ENCODE measurements at places on chromosomes 2 and 18.

GRCh38 chr2:172090044-172090961 lies 5.0 kb downstream of the DLX1 start:
- no peak for DNase-seq

DNA sequence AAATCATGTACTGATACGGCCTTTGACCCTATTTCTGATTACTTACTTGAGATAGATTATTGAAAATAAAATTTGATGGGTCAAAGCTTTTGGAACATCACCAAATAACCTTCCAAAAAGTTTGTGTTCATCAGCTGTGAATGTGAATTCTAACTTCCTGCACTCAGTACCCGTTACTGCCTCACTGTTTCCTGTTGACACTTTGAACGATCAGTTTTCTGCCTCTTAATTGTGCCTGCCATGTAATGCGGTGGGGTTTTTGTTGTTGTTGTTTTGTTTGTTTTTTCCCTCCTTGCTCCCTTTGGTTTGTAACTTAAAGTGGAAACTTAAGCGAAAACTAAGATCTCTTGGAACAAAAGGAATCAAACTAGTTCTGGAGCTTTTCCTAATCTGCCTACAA lies 18.9 kb downstream of the ATG16L1 start:
- no peak for DNase-seq

DNA sequence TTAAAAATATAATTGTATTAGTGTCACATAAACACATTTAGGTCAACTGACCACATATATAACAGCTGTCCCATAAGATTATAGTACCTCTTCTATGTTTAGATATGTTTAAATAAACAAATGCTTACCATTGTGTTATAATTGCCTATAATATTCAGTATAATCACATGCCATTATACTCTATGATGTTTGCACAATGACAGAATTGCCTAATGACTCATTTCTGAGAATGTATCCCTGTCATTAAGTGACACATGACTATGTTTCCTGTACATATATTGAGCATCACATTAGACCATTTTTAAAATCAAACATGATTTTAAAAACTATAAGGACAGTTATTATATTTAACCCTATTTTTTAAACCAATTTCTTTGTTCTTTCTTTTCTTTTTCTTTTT lies 89.8 kb downstream of the HS6ST1 start:
- DNase-seq, result no peak

GRCh38 chr2:218805627-218806026 lies 23.7 kb downstream of the CYP27A1 start:
- no peak for DNase-seq

DNA sequence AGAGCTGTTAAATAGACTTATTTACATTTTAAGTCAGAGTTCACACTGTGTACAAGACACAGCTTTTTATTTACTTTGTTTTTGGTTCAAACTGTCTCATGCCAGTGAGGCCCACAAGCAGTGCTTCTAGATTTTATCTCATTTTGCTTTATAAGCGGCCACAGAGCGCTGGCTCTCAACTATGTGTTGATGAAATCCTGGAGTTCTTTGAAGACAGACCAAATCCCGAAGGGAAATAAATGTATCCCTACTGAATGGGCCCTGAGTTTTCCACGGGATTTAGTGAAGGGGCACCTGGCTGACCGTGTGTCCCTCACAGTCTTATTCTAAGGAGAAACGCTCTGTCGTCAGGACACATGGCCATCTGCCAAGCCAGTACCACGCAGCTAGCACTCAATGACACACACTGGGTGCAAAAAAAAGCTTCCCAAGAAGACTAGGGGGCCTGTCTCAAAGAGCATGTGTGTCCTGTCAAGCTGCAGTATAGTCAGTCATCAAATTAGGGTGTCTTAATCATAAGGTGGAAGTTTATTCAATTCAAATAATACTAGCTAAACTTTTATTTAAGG lies 23.4 kb downstream of the LYPD1 start:
- no peak for DNase-seq

GRCh38 chr2:203802342-203803052 lies 65.1 kb upstream of the CTLA4 start:
- DNase-seq, result no peak

DNA sequence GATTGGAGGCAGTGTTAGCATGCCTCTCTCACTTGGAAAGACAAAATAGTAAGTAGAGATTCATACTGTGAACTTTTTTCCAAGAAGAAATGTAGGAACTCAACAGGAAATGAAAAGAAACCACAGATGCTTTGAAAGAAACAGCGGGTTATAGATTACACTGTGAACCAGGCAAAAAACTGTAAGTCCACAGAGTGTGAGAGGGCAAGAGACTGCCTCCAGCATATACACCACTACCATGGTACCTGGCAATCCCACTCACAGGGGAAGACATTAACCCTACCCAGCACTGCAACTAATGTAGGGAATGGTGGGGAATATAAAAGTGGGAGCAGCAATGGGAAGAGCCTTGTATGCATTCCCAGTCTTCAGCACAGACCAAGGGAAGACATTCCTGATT lies 150.6 kb upstream of the GALNT5 start:
- no peak for DNase-seq

- no peak for DNase-seq
Measured at GRCh38 chr2:201786471-201786870, 5.7 kb upstream of the ALS2 start.

- DNase-seq, result no peak
Measured at GRCh38 chr2:133360882-133361281, 207.4 kb downstream of the NCKAP5 start.

DNA sequence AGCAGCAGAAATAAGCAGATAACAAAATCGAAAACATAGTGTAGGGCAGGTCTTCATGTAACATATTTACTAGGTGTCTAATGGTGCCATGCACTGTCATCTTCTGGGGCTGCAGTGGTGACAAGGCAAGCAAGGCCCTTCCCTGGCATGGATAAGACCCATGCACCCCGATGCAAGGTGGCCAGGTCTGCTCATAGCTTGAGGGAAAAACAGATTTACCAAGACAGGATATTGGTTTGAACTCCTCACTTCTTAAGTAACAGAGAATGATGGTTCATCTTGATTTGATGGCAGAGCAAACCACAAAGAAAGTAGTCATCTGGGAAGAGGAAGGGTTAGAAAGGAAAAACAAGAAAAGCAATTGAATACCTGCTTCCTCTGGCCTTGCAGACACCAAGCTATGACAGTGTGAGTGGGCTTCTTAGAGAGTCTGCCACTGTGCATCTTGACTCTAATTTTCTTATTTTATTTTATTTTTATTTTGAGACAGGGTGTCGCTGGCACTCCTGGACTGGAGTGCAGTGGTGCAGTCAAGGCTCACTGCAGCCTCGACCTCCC lies 35.8 kb upstream of the EML6 start:
- DNase-seq, result no peak

- peak; percentile 41 for DNase-seq
Measured at GRCh38 chr2:48131539-48132270, 225.4 kb upstream of the FBXO11 start.

- no peak for DNase-seq
Measured at GRCh38 chr2:64826703-64827102, 162.5 kb upstream of the SLC1A4 start.

DNA sequence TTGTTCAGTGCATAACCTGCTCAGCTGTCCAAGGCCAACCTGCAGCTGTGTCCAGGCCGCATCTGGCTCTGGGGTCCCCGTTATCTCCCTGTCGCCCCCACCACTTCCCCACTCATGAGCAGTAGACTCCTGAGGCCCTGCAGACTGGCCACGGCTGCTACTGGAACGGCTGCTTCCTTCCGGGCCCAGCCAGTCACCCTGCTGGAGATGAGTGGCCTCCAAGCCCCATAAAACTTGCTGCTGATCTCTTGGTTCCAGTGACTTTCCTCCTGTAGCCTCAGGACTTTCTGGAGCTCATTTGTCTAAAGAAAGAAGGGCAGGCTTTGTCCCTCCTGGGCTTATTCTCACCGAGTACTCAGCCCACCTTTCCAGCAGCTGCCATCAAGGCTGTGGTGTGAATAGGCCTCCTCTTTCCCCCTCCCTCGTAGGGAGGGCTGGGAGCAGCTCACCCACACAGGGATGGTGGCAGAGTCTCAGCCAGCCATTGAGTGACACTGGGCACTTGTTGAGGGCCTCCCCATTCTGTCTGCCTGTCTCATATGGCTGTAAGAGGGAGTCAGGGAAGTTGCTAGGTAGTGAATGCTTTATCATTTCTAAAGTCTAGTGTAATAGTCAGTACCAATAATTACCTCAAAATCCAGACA lies 257.3 kb downstream of the MYCN start:
- no peak for DNase-seq

DNA sequence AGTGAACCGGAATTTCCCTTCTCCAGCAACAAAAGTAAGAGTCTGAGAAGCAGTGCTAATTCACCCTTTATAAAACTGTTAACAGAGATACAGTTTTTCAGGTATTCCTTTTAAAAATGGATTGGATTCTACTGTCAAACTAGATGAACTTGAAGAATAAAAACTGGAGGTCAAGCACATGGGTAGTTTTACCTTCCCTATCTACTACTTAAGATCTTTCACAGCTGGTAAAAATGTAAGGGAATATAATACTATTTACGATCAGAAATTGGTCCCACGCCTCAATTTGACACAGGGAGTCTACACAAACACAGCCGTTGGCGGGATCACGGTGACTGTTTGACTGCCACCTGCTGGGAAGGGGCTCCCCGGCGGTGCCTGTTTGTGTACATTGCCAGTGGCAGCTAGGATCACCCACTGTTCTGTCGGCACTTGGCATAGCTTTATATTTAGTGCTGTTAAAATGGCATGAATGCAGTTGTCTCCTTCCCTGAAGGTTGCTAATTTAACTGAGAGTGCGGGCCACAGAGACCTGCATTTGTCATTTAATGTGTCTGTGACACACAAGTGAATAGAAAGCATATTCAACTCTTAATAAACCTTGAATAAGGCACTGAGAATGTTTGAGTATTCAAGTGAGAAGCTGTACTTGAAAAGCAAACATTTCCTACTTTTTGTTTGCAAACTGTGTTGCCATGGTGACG lies 59.5 kb downstream of the ABCG8 start:
- DNase-seq, result peak; percentile 51

DNA sequence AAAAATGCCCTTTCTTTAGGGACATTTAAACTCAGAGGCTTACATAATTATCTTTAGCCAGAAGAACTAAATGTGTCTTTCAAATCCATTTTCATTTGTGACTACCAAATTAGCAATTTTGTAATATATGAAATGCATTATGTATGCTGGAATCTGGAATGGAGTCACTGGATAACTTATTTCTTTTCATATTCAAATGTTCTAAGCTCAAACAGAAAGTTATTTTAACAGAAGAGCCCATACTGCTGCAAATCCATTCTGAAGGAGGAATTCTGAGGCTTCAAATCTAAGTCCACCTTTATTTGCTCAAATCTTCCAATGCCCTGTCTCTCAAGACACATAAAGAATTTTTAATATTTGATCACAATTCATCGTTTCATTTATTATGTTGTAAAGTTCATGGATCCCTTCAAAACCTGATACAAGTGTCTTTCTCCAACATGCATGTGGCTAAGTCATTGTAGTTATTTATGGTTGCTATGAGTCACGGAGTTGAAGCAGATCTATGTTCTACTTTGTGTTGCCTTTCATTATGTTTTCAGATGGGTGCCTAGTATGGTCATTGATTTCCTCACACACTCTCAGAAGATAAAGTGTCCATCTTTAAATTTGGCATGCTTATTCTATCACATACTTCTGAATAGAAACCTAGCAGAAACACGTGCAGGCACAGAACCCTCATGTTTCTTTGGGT lies 214.8 kb upstream of the GCFC2 start:
- no peak for DNase-seq

DNA sequence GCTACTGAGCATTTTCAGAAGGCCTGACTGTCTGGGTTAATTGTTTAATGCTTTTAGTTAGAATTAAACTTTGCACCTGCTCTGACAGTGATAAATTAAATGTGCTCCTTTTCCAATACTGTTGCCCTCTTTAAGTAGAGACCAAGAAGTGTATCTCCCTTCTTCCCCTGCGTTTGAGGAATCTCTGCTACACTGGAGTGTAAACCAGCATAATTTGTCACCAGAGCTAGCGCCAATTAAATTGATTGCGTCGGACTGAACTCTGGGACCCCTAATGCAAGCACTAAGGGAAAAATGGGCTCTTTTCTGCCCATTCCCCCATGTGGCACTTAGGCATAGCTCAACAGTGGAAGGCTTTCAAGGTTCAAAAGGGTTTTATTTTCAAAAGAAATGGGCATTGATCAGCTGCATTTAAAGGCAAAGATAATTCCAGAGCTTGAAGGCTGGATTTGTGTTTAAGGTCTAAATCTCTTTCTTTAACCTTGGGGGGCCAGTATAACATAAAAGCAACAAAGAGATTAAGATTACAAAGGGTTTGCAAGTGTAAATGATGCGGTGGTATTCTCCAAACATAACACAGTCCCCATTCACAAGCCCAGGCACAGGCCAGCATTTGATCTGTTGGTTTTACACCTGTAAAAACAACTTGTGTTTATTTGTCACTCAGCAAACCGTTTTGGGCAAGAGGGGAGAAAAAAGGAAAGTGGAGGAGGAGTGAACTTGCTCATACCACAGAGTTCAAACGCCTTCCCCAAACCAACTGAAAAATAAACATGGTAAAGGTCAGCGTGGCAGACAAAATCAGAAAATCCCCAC lies 427.6 kb downstream of the BCL11A start:
- no peak for DNase-seq

- DNase-seq, result peak; percentile 67
Measured at GRCh38 chr2:95231723-95232122, 24.4 kb downstream of the ZNF892 start.

DNA sequence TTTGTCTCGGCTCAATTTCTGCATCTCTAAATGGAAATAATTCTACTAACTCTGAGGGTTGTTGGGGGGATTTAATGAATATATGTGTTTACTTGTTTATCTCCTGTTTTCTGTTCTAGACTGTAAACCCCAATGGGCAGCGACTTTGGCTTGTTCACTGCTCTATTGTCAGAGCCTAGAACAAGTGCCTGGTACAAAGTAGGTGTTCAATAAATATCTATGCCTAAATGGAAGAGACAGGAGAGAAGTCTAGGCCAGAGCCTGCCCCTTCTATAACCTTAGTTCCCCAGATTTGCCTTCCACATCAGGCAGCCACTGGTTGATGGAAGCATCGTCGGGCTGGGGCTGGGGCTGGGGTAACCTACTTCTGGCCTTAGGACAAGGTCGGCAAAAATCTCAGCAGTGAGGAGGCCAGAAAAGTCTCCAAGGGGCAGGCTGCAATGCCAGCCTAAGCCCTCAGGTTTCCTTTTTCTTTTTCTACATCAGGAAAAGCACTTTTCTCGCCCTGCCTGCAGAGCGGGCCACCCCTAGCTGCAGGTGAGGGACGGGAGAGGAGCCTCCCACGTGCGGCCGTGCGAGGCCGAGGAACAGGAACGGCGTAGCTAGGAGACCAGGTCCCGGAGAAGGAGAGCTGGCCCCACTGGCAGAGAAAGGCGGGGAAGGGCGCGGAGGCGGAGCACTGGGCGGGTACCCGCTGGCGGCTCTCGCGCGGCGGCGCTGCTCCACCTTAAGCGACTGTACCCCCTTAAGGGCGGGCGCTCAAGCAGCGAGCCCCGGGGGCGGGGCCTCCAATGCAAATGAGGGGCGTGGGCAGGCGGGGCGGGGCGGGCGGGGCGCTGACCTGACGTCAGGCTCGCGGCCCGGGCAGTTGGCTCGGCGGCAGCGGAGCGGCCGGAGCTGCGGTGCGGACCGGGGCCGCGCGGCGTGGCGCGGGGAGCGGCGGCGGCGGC lies at the start of gene CNNM4:
TSS of gene CNNM4 (plus strand) at position 867 of the 950 bp plus-strand sequence. CDS start 98 bp downstream, outside the sequence.
- peak; percentile 95 for DNase-seq

GRCh38 chr2:216619411-216620393 lies 13.5 kb upstream of the IGFBP2 start:
- DNase-seq, result no peak

- no peak for DNase-seq
Measured at GRCh38 chr2:27446057-27446456, 3.9 kb downstream of the KRTCAP3 start.

GRCh38 chr18:8948471-8949149 lies 153.9 kb upstream of the NDUFV2 start:
- no peak for DNase-seq

GRCh38 chr2:85905891-85906290 lies 17.1 kb upstream of the ST3GAL5 start:
- no peak for DNase-seq

Measured in D341Med (cell line).